ENCODE measurements at places on chromosomes 6 and 20.

GRCh38 chr6:39086294-39086693, 28.7 kb downstream of the SAYSD1 start:
- DNase-seq, result no peak

GRCh38 chr6:14333556-14334305, 216.2 kb downstream of the CD83 start:
- no peak for DNase-seq

GRCh38 chr6:36350082-36350481, 13.4 kb upstream of the BNIP5 start:
- no peak for DNase-seq

DNA sequence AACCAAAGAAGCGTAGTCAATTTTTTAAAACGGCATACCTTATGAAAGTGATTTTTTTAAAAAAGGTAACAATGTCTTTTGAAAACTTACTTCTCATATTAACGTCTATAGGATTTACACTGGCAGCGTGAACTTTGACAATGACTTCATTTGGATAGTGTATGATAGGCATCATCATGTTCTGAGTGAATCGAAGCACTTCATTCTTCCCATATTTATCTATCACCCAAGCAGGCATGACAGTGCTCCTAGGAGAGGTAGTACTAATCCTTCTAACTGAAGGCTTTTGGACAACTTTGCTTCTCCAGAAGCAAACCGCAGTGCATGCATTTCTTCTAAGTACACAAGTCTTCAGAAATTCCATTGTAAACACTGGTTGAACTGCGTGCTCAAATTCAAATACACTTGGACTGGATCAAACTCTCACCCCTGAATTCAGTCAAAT, 618 bp downstream of the RTN4IP1 start:
- DNase-seq, result no peak

- DNase-seq, result no peak
Observed at GRCh38 chr20:49791165-49791564, 21.5 kb upstream of the SLC9A8 start.

DNA sequence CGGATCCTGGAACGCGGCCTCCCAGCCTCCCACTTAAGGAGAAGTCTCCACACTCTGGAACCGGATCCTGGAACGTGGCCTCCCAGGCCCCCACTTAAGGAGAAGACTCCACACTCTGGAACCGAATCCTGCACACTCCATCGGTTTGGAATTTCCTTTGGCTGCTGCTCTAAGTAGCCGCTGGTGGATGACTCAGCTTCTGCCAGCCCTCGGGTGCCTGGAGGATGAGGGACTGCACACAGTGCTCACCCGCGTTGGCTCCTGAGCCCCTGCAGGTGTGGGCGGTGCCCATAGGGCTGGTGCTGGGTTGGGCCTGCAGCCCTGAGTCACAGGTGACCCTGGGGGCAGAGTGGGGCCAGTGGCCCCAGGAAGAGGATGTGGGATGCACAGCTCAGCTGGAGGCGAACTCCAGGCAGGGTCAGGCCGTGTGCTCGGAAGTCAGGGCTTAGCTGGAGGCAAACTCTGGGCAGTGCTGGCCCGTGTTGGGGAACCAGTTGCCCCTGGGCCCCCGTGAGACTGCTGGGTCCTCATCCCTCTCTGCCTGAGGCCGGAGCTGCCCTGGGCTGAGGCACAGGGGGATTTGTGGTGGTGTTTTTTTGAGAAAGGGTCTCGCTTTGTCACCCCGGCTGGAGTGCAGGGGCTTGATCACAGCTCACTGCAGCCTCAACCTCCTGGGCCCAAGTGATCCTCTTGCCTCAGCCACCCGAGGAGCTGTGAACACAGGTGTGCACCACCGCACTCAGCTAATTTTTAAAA, 13.9 kb upstream of the TNFRSF6B start:
- no peak for DNase-seq

DNA sequence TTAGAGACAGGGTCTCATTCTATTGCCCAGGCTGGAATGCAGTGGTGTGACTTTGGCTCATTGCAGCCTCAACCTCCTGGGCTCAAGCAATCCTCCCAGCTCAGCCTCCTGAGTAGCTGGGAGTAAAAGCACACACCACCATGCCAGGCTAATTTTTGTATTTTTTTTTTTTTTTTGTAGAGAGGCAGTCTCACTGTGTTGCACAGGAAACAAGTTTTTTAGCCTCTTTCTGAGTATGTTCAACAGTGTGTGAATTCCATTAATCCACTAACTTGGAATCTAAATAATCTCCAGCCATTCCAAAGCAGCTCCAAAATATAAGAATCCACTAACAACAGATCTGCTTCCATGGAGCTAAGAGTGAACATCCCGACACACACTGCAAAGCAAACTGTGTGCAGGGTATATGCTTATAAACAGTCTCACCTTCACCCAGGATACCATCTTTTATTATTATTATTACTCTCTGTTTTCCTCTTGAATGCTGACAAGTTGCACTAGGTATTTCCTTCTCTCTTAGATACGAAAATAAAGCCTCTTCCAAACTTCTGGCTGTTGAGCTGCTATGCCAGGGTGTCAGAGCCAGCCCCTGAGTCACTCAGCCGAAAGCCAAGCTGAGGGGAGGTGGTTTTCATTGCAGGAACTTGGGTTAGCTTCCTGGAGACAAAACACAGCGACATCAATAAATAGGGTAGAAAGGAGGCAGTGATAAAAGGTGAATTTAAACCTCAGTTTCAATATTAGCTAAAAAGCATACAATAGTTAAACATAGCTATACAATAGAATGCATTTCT, 264.9 kb downstream of the HIVEP2 start:
- no peak for DNase-seq

Measured in hematopoietic multipotent progenitor cell treated with erythropoietin and hydrocortisone succinate and interleukin-3 and kit ligand, for 17 days (in vitro differentiated cells).